ENCODE measurements at places on chromosomes 2 and 18.

GRCh38 chr18:3151399-3152264 is 68.1 kb downstream of the MYOM1 start:
- no peak for DNase-seq

DNA sequence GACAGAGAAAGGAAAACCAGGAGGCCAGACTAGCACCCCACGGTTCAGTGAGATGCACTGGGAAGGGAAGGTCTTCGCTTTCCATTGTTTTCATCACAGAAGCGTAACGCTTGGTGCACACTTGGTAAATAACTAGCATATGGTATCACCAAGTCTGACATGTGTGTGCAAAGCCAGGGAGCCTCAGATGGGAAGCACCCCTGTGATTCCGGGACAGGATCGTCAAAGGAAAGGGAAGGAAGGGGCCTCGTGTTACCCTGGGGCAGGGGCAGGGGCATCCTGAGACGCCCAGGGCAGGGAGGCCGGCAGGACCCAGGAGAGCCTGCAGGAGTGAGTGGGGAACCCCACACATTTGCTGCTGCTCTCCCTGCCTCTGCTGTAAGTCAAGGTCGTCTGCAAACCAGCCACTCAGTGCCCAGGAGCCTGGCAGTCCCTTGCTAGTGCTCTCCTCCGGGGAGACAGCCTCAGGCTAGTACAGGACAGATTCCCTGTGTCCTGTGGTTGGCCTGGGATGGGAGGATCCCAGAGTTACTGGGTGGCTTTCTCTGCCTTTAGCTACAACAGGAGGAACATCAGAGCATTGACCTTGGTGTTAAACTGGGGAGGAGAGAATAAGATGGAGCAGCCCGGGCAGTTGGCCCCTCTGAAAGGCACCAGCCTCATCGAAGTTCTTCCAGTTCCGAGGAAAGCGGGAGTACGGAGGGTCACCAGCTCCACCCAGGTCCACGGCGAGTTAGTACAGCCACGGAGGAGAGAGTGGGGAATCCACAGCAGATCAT is 192.5 kb downstream of the NDUFA10 start:
- no peak for DNase-seq

GRCh38 chr2:75607400-75607798 is 39.2 kb upstream of the MRPL19 start:
- DNase-seq, result no peak

DNA sequence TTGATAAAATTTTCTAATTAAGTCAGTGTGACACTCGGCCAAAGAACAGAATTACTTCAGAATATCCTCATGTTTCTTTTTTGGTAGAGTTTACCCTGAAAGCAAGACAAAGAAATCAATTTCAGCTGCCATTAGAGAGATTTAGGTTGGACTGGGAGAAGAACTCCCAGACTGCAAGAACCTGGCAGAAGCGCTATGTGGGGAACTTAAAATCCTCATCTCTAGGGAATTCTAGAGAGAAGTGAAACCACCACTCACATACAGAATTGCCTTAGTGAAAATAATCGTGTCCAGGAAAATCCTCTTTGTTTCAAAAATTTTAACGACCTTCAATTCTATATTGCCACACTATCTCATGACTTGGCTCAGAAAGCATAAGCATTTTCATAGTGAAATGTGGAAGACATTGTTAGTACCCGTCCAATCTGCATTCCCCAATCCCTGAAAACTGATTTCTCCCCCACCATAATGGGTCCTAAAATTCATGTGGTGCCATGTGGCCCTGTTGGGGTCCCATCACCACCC is 297.3 kb upstream of the MEIS1 start:
- DNase-seq, result no peak

GRCh38 chr2:119719261-119719627 is 40.2 kb downstream of the TMEM177 start:
- DNase-seq, result no peak

- no peak for DNase-seq
Measured at GRCh38 chr18:58533766-58534165, 95.1 kb downstream of the ALPK2 start.

- DNase-seq, result no peak
Measured at GRCh38 chr2:105887256-105887655, 142.5 kb downstream of the NCK2 start.

DNA sequence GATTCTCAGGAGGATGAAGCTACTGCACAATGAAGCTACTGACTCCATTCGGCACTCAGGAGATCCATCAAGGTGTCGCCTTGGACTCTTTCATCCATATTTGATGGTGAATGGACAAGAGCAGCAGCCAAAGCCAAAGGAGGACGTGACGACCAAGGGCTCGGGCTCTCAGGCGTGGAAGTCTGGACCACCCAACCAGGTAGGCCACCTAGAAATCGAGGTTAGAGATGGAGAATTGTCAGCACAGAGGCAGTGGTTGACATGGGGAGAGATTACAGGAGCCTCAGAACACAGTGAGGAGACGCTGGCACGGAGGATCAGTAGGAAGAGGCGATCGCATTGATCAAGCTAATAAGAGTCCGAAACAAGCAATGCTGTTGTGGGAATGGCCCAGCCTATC is 240.5 kb upstream of the ID2 start:
- DNase-seq, result no peak

GRCh38 chr2:177261116-177262060 is 3.1 kb downstream of the NFE2L2 start:
- DNase-seq, result no peak
